Cortex of kidney (tissue), 1 donor: ENCODE measurements at places on chromosomes 4 and X.

DNA sequence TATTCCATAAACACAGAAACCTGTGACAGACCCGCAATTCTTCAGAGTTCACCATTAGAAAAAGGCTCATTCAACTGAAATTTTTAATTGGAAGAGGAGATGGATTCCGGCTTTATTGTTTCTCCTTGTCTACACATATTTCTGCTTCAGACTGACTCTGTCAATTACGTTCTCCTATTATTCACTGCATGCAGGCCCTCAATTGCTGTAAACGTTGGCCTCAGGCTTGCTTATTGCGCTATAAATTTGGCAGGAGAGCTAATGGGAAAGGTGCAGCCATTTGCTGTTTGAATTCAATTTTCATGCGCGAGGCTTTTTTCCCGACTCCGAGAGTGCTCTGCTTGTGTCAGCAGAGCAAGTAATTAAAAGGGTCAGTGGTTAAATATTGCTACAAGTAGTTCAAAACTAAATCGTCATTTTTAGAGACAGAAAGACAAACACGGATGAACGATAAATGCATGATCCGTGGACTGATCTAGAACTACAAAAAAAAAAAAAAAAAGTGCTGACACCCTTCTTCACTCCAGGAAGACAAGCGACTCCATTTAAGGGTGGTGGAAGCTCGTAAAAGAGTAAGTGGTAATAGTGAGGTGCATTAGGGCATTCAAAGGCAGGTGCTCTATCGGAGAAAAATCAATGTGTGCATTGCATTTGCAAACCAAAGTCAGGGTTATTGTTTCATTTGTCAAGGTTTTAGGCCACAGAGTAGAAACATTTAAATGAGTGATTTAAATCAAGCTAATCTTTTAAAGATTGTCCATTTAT lies 841.6 kb upstream of the FRG1 start:
- DNase-seq, result no peak

DNA sequence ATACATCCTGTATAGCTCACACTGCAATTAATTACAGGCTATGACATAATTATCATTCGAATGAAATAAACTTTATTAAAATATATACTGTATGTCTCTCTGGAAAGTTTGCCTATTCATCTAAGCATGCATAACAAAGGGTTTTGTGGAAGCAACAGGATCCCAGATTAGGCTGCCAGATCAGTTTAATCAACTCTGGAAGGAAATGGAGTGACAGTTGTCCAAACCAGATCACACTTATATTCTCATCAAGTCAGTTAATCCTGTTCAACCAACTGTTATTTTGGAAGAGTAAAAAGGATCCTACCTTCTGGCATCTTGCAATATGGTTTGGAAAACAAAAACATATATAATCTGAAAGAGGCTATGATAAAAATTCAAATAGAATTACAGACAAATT lies 312.2 kb downstream of the FAT4 start:
- DNase-seq, result no peak

GRCh38 chr4:67973608-67974007 lies 10.3 kb upstream of the TMPRSS11A start:
- DNase-seq, result no peak

GRCh38 chr4:47721892-47722575 lies 115.8 kb downstream of the CORIN start:
- no peak for DNase-seq

DNA sequence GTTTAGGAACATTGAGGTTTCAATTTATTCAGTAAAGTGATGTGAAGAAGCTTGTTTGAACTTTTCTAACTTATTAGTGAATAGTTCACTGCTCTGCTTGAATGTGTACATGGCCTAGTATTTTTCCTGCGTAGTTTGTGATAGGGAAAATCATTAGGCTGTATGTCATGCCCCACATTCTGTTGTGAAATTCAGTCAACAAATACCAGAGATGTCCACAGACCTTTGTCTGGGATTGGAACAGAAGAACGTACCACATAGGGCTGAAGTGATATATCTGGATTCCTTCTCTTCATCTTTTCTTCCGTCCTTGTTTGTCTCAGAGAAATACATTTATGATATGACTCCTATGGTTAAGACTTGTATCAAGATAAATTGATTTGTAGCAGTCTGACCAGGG lies 88.8 kb upstream of the PLS3 start:
- no peak for DNase-seq

- no peak for DNase-seq
Measured at GRCh38 chrX:10897768-10898167, 213.4 kb upstream of the HCCS start.

DNA sequence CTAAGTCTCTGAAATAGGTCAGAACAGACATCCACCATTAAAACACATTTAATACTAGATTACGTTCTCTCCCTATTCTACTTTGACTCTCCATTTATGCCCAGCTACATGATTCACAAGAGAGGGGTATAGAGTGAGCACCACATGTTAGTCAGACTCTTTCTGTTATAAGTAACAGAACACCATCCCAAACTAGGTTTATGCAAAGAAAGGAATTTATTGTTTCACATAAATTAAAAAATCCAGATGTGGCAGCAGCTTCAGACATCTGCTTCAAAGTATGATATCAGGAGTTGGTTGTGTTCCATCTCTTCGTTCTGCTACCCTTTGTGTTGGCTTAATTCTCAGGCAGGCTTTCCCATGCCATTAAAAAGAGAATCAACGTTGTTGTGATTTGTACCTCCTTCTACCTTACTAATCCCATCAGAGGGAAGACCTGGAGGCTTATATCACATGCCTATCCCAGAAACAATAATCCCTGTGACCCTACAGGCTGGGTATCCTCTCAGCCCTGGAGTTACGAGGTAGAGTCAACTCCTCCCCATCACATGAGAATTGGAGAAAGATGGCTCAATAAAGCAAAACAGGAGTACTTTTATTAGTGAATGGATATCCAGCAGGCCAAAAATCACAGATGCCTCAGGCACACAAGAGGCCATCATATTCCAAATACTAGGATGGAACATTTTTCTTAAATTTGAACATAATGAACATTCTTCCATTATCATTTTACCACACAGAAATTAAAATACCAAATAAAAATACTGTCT lies 163.2 kb downstream of the SLC7A11 start:
- no peak for DNase-seq

DNA sequence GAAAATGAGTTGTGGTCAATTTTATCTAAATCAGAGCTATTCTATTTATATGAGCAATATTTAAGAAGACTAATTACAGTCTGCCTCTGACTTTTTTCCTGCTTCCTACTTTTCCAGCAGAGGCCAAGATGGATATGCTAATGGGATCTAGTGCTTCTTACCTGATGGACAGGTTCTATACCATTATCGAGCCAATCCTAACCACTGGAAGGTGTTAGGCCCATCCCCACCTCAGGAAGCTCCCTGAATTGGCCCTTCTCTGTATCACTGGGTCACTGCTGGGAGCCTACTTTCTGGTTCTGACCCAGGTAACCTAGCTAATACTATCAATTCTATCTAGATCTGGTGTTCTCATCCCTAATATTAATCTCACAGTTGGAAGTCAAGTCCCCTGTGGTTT lies 577 bp upstream of the YIPF7 start:
- no peak for DNase-seq

DNA sequence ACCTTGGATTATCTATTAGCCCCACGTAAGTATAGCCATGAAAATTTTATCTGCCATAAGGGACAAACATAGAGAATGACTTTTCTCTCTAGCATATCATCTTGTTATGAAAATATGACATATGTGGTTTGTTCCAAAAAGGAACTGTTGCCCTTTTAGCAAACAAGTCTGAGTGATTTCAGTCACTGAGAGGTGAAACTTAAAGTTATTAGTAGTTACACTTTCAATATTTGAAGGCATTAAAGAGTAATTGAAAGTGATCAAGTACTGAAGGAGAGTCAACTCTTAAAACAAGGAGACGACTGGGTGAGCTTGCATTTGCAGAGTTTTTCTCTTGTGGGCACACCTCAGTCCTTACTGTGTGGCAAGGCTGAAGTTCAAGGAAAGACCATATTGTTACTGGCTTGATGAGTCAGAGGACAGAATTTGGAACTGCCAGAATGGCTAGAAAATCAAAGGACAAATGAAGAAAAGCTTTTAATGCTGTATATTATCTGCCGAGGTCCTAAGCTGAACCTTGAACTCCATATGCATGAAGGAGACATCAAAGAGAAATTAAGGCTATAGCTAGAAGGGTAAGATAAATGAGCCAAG lies 205.1 kb upstream of the EMCN start:
- no peak for DNase-seq

DNA sequence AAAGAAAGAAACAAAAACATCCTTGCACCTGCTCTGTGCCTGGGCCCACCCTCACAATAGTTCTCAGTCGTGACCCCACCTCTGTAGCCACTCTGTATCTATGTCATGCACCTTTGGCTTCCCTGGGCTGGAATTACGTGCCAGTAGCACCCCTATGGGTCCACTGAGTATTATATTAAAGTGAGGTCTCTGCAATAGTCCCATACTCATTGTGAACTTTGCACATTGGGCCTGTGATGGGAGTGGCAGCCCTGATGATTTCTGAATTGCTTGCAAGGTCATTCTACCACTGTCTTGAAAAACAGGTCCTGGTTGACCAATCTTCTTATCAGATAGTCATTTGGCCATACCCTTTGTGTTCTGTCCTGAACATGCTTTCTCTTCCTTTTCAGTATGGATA lies 1012.1 kb downstream of the RAB28 start:
- no peak for DNase-seq

GRCh38 chr4:104418286-104418685 lies 76.4 kb downstream of the CXXC4 start:
- no peak for DNase-seq

DNA sequence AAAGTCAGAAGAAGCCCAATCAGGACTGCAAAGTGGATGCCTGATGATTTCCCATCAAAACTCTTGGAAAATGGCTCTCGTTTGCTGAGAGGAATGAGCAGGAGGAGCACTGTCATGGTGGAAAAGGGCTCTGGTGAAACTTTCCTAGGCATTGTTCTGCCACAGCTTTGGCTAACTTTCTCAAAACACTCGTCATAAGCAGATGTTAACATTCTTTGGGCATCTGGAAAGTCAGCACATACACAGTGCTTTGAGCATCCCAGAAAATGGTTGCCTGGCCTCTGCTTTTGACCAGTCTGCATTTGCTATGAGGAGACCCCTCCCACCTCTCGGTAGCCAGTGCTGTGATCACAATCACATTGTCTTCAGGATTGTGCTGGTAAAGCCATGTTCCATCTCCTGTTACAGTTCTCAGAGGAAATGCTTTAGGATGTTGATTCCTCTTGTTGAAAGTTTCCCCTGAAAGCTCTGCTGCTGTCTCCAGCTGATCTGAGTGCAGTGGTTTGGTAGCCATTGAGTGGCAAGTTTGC lies 25.2 kb upstream of the TBC1D14 start:
- no peak for DNase-seq

DNA sequence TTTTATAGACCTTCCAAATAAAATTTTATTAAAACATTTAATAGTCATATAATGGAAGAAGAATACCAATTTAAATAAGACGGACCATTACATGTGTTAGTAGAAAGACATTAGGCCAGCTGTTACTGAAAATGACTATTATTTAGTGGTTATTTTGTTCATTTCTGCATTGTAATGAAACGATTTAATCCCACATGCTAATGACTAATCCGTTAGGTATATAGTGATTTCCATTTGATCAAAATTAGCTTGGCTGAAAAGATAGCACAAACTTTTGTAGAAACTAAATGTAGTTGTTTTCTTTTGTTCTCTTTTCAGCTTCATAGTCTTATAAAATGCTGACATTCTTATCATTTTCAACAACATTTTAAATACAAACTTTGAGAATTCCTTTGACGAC lies 556.1 kb upstream of the TENM3 start:
- DNase-seq, result no peak

- no peak for DNase-seq
Measured at GRCh38 chr4:155929833-155930232, 23.8 kb downstream of the CTSO start.

DNA sequence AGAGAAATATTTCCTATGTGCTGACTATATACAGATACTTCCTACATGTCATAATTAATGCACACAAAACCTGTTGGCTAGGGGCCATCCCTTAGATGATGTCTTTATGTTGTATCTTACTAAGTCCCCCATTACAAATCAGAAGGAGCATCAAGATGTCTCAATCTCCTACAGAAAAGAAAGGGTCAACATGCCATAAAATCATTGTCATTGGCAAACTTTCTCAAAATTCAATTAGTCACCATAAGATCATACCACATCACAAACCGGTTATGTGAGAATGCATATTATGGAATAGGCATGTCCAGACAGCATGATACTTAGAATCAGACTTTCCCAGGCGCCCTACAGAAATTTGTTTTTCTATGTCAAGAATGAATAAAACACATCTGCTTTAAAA lies 175.2 kb upstream of the TET2 start:
- DNase-seq, result no peak

- no peak for DNase-seq
Measured at GRCh38 chr4:7322166-7322991, 112.4 kb downstream of the PSAPL1 start.

DNA sequence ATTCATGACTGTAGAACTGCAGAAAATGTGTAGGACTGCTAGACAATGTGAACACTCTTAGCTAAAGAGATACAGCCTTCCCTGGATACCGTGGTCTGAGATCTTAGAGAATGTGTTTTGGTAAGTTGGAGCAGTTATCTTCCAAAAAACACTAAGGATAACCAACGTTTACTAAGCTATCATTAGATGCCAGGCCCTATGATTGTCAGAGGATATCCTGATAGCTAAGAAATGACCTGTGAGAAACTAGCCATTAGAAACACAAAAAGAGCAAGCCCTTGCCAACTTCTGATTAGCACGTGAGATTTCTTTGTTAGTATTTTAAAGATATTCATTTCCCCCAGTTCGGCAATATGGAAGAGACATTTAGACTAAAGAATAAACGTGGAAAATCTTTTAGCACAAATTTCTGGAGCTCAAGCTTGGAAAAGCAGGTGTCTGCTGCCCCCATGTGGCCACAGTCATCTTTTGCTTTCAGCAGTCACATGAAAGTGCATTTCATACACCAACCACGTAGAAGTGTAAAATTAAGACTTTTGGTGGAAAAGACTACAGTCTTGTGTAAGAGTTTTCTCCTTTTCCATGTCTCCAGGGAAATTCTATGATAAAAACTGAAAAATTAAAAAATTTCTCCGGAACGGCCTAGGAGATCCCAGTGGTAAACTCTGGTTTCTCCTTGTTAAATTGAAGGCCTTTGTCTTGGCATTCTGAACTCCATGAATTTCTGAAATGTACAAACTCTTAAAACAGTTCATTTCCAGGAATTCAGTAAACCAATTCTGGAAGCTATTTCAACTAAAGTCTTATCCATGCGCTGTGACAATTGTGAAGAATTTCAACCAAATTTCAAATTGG lies 136.4 kb downstream of the ZNF674 start:
- no peak for DNase-seq

- DNase-seq, result no peak
Measured at GRCh38 chrX:74230094-74230493, 73.9 kb upstream of the ZCCHC13 start.

- DNase-seq, result no peak
Measured at GRCh38 chr4:184280591-184281071, 63.0 kb upstream of the ENPP6 start.

GRCh38 chr4:104519588-104519987 lies 24.9 kb upstream of the CXXC4 start:
- DNase-seq, result no peak

GRCh38 chr4:120801137-120801758 lies 121.3 kb downstream of the PRDM5 start:
- no peak for DNase-seq

- no peak for DNase-seq
Measured at GRCh38 chr4:184775854-184776555, 42.1 kb upstream of the CENPU start.
